ENCODE measurements at places on chromosomes 11 and 22.
A peak's percentile ranks its signal among the peaks of the same experiment; 100 is the strongest.

DNA sequence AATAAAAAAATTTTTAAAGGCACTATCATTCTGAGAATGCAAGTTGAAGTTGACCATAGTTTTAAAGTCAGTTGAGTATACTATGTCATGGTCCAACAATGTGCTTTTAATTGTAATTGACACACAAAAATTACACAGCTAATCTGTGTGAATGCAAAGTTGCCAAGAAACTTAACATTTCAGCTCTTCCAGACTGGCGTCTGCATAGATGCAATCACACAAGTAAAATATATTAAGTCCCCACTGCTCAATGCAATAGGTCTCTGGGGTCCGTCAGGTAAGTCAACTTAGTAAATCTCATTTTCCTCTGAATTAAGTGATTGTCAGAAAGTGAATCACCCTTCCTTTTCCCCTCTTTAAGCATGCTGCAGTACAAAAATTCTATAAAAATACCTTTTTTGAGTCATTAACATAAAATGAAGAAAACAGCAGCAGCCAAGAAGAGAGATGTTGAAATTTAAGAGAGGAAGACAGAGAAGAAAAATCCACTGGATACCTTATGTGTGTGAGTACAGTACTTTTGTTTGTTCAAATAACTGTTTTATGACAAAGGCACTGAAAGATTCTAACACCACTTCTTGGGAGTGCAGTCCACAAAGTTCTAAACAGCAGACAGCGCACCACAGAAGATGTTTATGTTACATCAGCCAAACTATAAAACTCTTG is 5.1 kb downstream of the FZD4 start:
- DNase-seq = no peak

- no peak for DNase-seq
Observed at GRCh38 chr22:44592824-44593148, 94.8 kb upstream of the RTL6 start.

DNA sequence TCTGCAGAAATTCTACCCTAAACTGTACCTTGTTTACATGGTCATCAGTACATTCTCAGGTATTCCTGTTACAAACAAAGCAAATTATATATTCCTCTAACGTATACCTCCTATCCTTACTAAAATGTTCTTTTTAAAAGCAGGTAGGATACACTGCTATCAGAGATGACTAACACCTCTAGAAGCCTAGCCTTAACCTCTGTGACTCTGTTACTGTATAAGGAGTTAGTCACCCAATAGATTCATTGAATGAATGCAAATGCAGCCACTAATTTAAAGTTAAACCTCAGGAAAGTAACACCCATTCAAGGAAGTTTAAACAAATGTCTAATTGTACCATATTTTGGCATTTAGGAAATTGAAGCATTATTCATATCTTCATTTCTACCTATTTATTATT is 82.2 kb downstream of the FCHSD2 start:
- no peak for DNase-seq

DNA sequence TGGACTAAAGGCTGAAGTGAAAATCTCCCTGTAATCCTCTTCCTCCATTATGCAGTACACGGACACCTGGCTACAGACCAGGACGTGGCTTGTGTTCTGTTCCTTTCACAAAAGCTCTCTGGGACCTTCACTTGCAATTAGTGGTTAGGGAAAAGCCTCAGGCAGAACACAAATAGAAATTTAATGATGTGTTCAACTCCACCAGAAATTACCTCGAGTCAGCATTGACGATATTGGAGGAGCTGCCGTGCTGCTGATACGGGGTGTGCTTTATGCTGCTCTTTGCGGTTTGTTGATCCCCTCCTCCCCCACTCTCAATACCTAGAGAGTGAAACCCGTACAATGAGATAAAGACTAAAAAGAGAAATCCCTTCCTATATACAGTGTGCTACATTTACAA is 48.9 kb downstream of the POLD3 start:
- no peak for DNase-seq

DNA sequence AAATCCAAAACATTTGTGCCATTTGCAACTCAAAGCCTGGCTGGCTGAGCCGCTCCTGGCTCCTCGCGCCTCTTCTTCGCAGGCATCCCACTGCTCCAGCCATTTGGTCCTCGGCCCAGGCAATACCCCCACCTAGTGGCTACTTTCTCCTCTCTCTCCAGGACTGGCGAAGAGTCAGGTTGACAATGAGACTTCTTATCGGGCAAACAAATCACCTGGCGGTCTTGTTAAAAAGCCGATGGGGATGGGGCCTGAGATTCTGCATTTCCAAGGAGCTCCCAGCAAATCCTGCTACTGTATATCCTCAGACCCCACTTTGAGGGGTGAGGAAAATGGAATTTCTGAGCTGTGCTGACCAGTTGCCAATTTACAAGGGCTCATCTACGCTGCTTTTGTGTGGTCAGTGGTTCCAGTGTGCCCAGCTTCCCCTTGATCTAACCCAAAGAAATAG is 89.0 kb downstream of the ISX start:
- DNase-seq = peak; percentile 72

- no peak for DNase-seq
Observed at GRCh38 chr11:132802947-132803346, 729.4 kb downstream of the OPCML start.

DNA sequence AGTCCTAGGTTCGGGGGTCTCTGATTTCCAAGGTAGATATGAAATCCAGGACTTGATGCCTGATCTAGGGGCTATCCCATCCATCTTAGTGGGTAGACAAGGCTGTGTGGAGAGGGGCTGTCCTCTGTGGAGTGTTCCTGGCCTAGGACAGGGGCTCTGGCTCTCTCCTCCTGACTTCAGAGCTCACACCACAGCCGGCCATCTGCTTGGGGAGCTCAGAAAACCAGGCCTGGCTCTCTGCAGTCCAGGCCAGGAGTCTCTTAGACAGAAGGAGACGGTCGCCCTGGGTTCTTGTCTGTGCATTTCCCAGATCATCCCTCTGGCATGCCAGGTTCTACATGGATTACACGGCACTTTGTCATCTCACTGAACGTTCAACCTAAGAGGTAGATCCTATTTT is 17.9 kb downstream of the TUB start:
- no peak for DNase-seq

DNA sequence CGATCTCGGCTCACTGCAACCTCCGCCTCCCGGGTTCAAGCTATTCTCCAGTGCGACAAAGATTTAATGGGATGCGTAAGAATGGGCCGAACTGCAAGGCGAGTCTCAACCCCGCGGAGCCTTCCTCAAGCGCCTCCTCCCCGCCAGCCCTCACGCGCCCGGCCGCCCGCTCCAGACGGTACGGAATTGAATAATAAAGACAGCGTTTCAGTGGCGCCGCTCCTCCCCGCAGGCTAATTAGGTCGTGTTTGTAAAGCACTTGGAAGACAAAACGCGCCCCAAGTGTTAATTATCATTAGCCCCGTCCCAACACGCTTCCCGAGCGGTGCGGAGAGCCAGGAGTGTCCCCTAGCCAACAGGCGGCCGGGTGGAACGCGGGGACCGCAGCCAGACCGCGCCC is 192.0 kb downstream of the BUD13 start:
- peak; percentile 17 for DNase-seq

DNA sequence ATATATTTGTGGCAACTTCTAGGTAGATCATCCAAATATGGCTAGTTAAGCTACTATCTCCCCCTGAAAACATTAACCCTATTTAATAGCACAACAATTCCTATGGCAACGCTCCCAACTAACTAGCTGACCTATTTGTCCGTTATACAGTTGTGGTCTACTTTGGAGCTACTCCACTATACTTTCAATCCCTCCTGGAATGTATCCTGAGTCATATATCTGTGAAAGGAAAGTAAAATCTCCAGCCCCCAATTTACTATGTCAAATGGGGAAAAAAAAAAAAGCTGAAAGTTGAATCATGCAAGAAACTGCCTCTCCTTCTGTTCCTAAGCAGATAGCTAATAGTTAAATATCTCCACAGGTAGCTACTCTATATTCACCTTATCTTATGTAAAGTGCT is 128.5 kb downstream of the CD44 start:
- DNase-seq = no peak

DNA sequence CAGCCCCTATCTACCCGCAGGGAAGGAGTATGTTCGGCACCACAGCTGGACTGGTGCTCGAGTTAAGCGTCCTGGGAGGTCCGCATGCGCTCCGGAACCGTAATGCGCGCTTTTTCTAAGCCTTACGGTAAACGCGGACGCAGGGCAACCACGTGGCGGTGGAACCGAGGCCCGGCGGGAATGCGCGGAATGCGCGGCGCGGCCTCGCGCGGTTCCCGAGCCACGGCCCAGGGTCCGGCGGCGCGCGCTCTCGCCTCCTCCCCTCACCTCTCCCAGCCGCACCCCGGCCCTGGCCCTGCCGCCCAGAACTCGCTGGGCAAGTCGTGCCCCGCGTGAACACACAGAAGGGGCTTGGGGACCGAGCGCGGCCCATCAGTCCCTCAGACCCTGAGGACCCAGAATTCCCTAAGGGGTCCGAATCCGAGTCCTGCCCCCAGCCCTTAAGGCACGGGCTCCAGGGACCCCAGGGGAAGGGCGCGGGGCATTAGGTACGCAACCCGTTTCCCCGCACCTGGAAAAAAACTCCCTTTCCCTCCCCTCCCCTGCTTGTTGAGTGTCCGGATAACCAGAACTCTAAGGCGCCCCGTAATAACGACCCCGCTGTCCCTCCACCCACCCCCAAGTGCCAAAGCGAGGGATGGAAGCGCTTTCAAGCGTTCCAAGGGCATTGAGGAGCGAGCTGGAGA is 4.3 kb upstream of the CCND1 start:
- peak; percentile 87 for DNase-seq

GRCh38 chr11:31422703-31423102 is 53.0 kb downstream of the DNAJC24 start:
- no peak for DNase-seq

GRCh38 chr11:130408901-130409300 is 19.5 kb downstream of the ADAMTS8 start:
- no peak for DNase-seq

DNA sequence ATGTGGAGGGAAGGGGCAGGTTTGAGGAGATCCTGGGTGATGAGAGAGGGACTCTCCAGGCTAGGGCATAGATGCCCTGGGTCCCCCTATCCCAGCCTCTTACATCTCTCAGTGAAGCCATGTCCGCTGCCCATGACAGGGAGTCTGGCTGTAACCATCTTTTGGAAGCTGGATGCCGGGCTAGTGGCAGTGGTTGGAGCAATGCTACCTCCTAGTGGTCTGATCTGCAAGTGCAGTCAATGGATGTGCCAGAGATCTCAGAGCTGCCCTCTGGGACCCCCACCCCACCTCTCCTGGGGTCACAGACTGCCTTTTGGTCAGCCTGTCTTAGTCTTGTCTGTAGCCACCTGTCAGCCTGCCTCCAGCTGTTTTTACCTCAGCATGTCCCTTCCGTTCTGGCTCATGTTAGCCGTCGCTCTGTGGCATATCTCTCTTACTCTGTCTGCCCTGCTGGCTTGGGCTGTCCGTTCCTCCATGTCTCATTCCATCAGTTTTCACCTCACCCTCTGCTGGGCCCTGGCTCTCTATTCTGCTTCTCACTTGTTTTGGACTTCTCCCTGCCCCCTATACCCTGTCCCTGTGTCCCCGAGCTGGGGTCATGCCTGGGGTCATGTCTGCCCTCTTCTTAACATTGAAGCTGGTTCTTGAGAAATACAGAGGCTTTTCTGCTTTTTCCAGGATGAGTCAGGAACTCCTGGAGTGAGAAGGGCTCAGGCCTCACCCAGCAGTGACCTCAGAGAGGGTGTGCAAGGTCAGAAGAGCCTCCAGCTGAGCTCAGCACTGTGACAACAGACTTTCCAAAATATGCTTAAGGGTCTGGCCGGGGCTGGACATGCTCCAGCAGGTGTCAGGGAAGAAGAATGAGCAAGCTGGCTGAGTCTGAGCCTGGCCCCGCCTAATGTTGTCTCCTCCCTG is 52.0 kb upstream of the THY1 start:
- DNase-seq = peak; percentile 77

DNA sequence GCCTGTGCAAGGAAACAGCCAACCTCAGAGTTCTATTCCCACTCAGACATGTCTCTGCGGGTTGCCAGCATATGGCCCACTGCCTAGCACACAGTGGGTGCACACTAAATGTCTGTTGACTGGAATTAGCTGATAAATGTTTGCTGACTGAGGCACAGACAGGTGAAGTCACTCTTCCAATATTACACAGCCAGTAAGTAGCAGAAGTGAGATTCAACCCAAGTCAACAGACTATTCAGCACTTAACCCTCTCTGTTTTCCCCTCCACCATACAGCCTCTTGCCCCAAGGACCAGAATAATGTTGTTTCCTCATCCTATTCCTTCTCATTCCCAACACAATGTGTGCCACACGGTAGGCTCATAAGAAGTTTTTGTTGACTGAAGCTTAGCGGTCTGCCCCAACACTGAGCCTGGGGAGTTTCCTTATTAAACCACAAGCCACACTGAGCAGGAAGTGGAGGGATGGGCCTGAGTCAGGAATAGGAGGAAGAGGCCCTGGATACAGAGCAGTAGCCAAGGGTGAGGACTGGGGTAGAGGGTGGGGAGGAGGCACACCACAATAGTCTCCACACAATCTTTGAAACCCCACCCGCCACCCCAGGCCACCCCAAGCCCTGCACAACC is 15.7 kb upstream of the IL10RA start:
- DNase-seq = peak; percentile 23

GRCh38 chr22:37281195-37281594 is 1.1 kb upstream of the CYTH4 start:
- no peak for DNase-seq

GRCh38 chr22:37636186-37636948 is 3.1 kb upstream of the SH3BP1 start:
- no peak for DNase-seq

DNA sequence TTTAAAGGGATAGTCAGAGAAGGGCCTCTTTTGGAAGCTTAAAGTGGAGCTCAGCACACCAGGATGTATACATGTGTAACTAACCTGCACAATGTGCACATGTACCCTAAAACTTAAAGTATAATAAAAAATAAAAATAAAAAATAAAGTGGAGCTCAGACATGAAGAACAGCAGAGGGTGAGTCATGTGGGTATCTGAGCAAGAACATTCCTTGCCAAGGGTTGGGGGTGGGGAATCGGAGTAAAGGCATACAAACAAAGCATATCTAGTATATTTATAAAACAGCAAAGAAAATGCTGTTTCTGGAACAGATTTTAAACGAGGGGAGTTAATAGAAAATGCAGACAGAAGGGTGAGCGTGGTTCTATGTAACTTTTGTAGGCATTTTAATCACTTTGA is 562.6 kb upstream of the ANO3 start:
- no peak for DNase-seq

- DNase-seq = peak; percentile 19
Observed at GRCh38 chr11:69511358-69512055, 30.0 kb downstream of the LINC01488 start.

GRCh38 chr22:41238570-41239442 is 1.9 kb downstream of the CHADL start:
- no peak for DNase-seq

Data from dermis blood vessel endothelial cell (primary cell).